ENCODE measurements at places on chromosomes 1 and 21.

DNA sequence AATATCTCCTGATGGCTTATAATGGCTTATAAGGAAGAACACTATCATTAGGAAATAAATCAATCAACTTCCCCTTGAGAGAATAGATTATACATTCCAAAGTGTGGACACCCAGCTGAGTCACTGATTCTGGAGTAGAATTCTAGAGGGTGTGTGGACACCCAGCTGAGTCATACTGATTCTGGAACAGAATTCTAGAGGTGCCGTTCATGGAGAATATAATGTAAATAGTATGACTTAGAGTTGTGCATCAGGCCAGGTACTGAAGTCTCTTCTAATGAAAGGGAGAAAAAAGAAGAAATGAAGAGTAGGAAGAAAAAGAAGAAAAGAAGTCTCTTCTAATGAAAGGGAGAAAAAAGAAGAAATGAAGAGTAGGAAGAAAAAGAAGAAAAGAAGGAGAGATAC is 2.4 kb upstream of the USP33 start:
- peak; percentile 16 for DNase-seq

GRCh38 chr1:107541412-107541811 is 400.6 kb downstream of the NTNG1 start:
- no peak for DNase-seq

DNA sequence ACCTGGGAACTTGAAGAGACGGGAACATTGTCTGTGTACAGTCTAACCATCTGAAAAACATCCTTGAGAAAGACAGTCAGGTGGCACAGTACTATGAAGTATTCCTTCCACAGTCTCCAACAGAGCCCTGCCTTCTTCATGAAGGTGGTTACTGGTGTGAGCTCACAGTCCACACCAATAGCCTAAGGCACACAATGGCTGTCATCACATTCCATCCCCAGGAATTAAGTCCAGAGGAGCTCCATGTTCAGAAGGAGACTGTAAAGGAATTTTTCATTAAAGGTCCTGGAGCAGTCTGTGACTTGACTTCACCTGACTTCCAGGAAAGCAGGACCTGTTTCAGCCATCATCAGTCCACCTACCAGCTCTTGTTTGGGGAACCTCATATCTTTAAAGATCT is 180.2 kb downstream of the C1orf21 start:
- no peak for DNase-seq

GRCh38 chr1:91924146-91924545 is 25.1 kb upstream of the BRDT start:
- peak; percentile 53 for DNase-seq

DNA sequence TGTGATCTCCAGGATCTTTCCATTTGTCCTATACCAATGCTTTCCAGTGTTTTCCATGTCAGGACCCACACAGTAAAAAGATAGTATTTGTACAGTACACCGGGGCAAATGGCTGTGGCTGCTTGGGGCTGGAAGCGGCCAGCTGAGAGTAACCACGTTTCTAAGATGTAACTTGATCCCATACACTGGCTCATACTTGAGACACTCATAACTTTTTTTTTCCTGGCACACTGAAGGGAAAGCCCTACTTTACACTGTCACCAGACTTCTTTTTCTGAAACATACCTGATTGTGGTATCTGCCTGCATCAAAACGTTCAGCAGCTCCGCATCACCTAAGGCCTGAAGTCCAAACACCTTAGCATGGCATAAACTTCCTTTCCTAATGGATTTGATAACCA is 21.6 kb downstream of the VPS13D start:
- DNase-seq, result no peak

DNA sequence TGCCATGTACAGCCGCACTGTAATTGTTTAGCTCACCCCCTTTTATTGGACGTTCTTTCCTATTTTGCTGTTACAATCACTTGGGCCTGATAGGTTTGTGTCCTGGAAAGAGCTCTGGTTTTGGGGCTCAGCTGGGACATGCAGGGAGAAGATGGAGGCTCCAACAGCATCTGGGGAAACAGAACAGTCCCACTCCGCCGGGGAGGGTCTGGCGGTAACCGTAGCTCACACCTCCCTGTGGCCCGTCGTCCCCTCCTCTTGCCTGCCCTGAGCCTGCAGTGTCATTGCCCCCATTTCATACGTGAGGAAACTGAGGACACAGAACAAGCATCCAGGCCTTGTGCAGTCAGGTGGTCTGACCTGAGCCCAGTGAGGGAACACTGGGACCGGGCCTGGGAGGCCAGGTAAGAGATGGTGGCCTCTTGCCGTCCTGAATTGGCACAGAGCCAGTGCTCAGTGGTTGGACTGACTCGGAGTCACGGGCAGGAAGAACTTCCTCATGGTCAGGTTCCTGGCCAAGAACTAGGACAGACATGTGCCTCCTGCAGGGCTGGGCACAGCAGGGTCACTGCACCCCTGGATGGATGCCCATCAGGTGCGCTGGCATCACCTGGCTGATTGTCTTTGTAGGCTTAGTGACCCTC is 41.8 kb downstream of the S100B start:
- DNase-seq, result no peak

DNA sequence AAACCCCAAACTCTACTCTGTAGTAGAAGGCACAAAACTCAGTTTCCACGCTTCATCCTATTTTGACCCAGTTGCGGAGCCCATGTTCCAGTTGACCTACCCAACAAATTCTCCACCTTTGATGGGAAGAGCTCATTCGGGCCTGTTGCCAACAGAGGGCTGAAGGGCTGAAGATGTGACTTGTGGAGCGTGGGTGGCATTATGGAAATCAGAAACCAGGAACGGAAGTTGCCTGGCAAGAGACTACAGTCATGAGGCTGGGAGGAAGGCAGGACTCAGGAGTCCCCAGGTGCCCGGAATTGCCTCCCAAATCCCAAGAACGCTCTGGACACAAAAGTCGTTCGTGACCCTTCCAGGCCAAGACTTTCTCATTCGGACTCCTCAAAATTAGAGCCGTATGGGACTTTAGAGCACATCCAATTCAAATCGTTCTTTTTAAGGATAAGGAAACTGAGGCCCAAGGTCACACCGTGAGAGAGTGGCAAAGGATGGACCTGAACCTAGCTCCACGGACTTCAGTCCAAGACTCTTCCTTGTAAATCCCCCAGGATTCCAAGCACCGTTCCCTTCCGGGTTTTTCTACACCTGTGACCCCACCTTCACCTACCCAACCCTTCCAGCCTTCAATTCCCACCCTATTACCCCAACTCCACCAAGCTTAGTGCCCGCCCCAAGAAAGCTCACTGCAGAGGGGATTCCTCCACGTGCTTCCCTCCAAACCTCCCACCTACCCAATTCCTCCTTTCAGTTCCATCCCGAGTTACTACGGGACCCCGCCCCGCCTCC is 739 bp downstream of the SMG5 start:
- DNase-seq, result peak; percentile 28

- DNase-seq, result peak; percentile 49
Measured at GRCh38 chr1:39081271-39082009, 55.3 kb downstream of the NDUFS5 start.

GRCh38 chr1:16296643-16297042 is 55.6 kb downstream of the FBXO42 start:
- DNase-seq, result no peak

DNA sequence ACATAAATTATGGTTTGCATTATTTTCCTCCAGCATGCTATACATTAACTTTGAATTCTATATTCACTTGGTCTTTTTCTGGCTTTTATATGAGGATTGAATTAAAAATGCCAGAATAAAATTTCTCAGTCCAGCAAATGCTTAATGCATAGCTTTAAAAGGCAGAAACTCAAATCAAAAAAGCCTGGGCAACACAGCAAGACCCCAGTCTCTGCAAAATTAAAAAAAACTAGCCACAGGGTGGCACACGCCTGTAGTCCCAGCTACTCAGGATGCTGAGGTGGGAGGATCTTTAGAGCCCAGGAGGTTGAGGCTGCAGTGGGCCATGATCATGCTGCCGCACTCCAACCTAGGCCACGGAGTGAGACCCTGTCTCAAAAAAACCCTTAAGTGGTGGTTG is 19.8 kb downstream of the ATP1B1 start:
- DNase-seq, result no peak
